ENCODE measurements at places on chromosomes 13 and 19.

- DNase-seq: peak; percentile 20
These were observed 17.0 kb downstream of the KL start for GRCh38 chr13:33033051-33033812.

GRCh38 chr13:83876546-83876945 lies 5.7 kb downstream of the SLITRK1 start:
- DNase-seq: no peak

GRCh38 chr13:37070956-37071355 lies 11.5 kb upstream of the SUPT20H start:
- DNase-seq: no peak

GRCh38 chr13:58566176-58566575 lies 934.6 kb downstream of the PCDH17 start:
- no peak for DNase-seq

- no peak for DNase-seq
These were observed 80.5 kb downstream of the COL4A2 start for GRCh38 chr13:110387451-110388107.

- DNase-seq: no peak
These were observed 13.6 kb downstream of the ONECUT3 start for GRCh38 chr19:1766800-1767352.

GRCh38 chr19:11971041-11971440 lies 6.2 kb downstream of the ZNF763 start:
- no peak for DNase-seq

DNA sequence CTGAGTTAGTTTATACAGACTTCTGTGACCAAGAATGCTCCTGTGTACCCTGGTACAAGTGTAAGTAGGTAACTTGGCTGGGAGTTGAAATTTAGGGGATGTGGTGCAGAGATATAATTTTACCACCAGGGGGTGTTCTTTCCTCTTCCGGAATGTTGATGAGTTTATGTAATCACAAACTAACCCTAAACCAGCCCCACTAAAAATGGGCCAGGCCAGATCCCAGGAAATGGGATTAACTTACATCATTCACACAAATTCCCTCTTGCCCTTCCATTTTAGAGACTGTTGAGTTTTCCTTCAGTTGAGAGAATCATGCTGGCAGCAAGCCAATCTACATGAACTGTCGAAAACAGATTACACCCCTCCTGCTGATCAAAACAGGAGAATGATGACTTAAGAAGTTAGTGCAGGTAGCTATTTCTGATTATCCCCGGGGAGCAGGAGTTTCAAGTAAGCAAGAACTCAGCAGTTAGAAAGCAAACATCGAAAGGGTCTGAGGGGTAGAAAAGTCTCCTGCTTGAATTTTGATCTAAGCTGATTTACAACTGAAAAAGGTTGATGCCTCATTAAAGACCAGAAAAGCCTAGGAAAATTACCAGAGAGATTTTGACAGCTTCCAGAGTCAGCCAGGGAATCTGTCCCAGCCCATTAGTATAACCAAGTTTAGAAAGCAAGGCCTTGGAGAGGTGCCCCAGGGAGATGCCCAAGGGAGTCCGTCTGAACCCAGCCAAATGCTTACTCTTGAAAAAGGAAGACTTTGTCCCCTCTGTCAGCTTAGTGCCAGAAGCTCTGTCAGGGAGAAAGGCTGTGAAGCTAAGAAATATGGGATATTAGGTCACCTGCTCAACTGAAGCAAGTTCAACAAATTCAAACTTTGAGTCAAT lies 32.3 kb upstream of the MED4 start:
- DNase-seq: peak; percentile 22

DNA sequence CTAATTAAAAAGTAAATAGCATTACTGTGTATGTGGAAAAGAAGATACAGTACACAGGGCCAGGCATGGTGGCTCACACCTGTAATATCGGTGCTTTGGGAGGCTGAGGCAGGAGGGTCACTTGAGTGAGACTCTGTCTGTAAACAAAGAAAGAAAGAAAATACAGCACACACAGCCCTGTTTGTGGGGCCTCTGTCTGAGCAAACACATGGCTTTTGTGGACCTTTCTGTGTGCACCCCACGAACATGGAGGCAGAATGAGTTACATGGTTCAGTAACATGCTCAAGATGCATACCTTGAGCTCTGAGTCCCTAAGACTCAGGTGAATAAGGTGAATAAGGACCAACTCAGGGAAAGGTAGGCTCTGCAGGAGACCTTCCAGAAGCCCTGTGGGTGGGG lies 20.0 kb upstream of the AMER2 start:
- DNase-seq: no peak

DNA sequence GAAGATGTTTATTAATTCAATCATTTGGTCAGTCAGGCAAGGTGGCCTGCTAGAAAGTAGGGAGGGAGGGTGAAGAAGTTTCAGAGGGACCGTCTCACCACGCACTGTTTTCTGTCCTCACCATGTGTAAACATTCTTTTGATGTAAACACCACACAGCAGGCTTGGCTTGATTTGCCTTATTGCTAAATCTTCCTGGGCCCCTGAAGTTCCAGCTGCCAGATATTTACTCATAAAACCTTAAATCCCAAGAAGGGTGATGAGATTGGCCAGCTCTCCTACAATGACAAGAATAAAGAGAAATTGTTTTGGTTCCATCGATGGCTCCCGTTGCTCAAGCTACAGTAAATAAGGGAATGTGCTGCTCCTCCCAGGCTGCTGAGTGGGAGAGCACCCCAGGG lies 198.2 kb upstream of the TMTC4 start:
- no peak for DNase-seq

DNA sequence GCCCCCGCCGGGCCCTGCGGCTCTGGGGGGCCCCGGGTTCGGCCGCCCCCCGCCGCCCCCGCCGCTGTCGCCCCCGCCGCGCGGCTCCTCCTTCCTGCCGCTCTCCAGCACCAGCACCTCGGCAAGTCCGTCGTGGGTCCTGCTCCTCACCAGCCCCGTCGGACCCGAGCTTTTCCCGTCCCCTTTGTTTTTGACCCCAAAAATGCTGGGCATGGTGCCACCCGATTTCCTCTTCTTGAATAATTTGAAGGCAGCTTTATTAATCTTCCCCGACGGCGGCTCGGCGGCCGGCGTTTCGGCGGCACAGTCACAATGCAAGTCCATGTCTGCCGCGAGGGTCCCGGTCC lies 945 bp downstream of the AMER2 start:
- no peak for DNase-seq

DNA sequence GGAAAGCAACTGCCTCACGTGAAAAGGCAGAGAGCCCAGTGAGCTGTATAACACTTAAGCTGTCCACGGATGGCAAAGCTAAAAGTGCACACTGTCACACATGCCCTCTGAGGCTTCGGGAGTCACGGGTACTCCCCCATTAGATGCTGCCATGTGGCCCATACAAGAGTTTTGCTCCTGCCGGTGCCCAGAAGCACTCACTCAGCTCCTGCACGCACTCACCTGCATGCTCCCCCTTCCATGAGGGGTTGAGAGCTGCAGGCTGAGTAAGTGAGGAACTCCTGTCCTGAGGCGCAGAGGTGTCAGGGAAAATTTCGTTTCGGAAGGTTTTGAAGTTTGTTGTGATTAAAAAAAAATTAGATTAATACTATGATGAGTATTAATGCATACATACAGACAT lies 939.2 kb upstream of the ATXN8OS start:
- DNase-seq: no peak

DNA sequence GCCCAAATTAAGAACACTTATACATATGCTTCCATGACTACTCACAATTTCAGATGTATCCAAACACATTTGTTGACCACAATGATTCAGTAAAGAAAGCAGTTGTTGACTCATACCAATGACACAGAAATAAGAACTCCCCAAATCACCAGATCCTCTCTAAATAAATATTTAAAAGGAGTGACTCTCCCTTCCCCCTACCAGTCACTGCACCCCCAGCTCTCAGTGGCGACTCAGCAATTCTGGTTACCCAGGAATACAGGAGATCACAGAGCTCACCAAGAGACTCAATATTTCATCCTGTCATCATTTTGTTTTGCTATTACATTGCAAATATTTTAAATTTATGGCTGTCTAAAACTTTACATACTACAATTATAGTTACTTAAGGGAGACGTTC lies 131.5 kb downstream of the RGCC start:
- DNase-seq: peak; percentile 22

DNA sequence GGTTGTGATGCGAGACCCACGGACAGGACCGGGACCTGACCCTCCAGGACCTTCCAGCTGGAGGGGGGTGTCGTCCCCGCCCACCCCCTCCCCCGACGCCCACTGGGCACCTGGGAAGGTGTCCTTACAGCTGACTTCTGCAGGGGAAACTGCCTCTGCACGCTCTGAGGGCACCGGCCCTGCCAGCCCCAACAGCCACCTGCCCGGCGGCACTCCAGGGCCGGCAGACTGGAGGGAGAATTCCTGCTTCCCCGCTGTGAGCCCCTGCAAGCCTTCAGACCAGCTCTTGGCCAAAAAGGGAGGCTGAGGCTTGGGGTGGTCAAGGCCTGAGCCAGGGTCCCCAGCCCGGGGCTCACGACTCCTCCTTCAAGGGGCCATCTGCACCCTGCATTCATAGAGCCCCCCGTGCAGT lies 1.2 kb downstream of the CNN2 start:
- no peak for DNase-seq

- no peak for DNase-seq
These were observed 2.4 kb downstream of the RNF6 start for GRCh38 chr13:26219726-26220125.

- no peak for DNase-seq
These were observed 9.7 kb upstream of the FEM1A start for GRCh38 chr19:4781801-4782200.

DNA sequence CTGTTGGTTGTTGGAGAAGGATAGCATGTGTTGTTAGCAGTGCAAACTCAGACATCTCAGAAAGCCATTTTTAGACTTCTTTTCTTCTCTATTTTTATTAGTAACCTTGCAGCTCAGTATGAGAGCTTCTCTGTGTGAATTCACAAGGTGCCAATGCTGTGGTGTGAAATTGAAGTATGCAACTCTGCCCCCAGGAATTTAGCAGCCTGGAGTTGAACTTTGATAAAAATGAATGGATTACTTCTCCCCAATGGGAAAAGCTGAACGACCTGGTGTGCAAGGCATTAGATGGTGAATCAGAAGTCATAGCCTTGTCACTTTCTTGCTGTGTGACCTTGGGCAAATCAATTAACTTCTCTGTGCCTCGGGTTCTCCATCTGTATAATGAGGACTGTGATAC lies 512.3 kb upstream of the PCDH9 start:
- DNase-seq: no peak

DNA sequence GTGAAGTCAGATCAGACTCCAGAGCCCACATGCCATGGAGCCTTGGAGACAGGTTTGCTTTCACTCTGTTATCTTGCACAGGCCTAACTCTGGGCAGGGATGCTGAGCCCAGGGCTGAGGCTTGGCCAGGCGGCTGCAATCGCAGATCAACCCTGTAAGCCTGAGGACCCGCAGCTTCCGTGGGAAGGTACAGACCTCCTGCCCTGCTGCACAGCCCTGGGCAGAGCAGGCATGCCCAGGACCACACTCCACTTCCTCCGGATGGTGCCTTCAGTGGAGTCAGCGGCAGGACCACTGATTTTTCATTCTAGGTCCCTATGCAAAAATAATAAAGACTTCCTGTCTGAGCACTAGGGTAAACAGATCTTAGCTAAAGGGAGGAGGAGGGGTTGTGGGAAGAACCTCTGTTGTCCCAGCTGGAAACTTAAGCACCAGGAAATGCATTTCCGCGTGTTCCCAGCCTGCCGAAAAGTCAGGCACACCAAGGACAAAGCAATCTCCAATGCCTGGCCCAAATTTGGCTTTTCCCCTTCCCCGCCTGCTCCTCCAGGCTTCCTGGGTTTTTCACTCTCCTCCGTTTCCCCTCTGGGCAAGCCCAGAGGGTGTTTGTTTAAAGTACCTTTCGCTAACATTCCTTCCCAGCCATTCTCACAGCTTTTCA lies 87.3 kb downstream of the KCTD15 start:
- no peak for DNase-seq

GRCh38 chr13:47226516-47226915 lies 329.7 kb upstream of the HTR2A start:
- no peak for DNase-seq

GRCh38 chr19:11200015-11200574 lies 2.8 kb upstream of the KANK2 start:
- no peak for DNase-seq

DNA sequence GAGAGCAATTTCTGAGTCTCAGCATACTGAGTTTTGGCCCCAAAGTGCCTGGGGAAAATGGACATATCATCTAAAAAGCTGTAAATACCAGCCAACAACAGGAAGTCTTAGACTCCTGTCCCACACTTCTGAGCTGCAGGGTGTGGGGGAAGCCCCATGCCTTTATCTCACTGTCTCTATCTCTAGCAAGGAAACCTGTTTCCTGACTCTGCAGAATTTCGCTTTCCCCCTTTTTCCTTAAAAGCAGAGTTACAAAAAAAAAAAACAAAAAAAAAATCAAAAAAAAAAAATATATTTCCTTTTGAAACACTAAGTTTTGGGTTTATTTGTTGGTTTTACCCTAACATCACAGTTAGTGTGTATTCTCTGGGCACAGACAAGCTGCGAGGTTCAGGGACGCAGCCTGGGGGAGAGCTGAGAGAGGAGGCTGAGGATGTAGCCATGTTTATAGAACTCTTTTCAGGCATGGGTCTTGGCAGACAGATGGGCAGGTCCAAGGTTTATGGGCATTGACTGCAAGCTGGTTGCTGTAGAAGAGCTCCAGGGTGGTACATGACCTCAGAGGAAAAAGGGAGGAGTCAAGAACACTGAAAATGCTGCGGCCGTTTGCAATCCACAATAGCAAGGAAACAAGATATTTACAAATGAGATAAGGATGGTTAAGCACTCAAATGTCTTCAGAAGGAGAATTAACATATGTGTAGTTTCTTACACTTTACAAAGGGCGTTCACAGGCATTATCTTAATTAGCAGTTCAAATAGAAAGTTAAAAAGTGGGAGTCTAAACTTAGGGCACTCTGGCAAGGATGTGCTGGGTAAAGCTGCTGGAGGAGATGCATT lies 4.9 kb downstream of the MBNL2 start:
- DNase-seq: peak; percentile 28

DNA sequence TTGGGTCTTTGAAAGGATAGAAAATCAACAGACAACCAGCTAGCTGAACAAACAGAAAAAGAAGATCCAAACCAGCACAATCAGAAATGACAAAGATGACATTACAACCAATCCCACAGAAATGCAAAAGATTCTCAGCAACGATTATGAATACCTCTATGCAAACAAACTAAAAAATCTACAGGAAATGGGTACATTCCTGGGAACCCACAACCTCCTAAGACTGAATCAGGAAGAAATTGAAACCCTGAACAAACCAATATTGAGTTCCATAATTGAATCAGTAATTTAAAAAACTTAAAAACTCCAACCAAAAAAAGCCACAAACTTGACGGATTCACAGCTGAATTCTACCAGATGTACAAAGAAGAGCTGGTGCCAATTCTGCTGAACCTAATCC lies 20.9 kb upstream of the C1QTNF9B start:
- no peak for DNase-seq

DNA sequence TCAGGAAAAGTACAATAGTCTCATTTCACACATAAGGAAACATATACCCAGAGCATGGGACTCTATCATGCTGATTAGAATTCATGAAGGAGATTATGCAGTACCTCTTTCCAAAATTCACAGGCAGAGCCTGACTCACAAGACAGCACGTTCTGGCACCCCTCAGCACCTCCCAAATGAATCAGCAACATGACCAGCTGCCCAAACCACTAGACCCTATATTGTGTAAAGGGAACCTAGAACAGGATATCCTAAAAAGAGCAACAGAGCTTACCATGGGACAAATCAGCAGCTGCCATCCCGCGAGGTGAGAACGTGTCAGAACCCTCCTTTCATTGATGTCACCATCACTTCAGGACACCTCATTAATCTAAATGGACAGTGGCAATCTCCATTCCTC lies 2.5 kb downstream of the ZNF426 start:
- DNase-seq: no peak

Data from activated CD8-positive, alpha-beta memory T cell treated with anti-CD3 and anti-CD28 coated beads, Interleukin-2, amount 50 U/mL, for 4 hours (primary cell).